Cortex of kidney (tissue), 1 donor: ENCODE measurements at places on chromosomes 7 and 10.

GRCh38 chr7:99404235-99404976 lies 4.0 kb downstream of the PDAP1 start:
- no peak for DNase-seq

DNA sequence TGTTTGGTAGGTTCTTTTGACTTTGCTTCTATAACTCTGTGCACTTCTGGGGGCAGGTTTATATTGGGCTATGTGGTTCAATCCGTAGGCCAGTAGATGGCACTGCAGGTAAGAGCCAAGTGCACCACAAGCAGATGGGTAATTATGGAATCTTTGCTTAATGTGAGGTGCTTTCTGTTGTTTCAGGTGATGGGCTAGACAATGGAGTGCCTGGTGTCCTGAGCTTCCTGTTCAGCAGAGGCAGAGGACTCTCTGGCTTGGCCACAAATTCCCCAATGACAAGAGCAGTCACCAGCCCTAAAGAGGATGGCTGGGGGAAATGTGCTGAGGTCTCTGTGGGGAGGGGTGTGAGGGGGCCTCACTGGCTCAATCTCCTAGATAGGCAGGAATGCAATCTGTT lies 455.0 kb downstream of the CCSER2 start:
- no peak for DNase-seq

- no peak for DNase-seq
These were observed 55.2 kb upstream of the CHST3 start for GRCh38 chr10:71908998-71909397.

DNA sequence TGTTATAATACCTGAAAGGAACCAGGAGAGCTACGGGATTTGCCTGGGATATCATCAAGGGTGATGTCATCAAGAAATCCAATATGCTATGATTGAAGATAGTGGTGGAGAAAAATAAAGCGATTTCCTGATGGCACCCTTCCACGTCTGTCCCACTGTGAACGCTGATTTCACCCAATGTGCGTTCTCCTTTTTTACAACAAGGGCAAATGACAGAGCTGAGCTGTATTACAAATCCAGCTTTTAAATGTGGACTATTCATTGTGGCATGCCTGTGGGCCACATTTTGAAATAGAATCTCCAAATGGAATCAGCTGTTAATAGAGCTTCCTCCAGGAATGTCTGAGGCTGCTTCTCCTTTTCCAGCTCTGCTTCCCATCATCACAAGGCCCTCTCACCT lies 23.3 kb downstream of the SLC13A4 start:
- no peak for DNase-seq

DNA sequence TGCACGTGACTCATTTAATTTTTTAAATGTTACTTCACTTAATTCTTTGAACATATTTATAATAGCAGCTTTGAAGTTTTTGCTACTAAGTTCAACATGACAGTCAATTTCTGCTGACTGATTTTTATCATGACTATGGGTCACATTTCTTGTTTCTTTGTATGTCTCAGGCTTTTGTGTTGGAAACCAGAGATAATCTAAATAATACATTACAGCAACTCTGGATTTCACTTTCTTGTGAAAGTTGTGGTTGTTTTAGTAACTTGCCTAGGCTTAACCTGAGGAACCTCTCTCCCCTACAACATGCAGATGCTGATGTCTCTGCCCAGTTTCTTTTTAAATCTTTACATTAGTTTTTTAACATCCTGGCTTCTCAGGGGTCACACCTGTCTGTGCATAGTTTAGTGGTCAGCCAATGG lies 180.8 kb downstream of the CCDC71L start:
- no peak for DNase-seq
